ENCODE measurements at places on chromosomes 12 and 14.

- no peak overlapping the region for H3K4me3 ChIP-seq
- no peaks in the 10 kb centered on the region for H3K4me1 ChIP-seq
- no peak overlapping the region for H3K27ac ChIP-seq
- H3K27me3 ChIP-seq, result no peaks in the 10 kb centered on the region
These were observed 47.3 kb downstream of the WDR20 start for GRCh38 chr14:102187044-102187443.

DNA sequence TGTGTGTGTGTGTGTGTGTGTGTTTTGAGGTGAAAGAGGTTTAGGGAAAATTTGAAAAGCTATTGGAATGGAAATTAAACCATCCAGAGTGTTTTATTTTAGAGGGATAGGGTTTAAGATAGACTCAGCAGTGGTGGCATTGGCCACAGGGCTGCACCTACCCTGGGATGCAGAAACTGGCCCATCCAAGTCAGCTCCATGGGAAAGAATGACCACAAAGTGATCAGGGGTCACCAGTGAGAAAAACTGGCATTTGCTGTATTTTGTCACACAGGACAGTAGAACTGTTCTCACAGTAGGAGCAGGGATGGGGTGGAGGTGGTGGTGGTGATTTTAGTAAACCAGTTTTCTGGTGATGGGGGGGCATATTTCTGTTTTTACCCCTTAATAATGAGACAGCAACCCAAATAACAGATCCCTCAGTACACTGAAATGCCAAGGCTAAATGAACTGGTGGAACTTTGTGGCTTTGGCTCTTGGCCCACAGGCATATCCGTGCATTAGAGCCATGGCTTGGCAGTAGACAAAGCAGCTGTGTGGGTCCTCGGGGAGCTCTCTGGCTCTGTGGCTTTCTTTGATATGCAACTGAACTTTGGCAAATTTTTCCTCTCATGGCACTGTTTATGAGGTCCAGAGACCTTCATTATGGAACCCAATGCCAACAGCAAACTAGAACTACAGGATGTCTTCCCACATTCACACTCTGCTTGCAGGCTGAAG, 348.3 kb downstream of the ZFP36L1 start:
- peaks cover 3% of the 10 kb centered on the region for H3K4me1 ChIP-seq

DNA sequence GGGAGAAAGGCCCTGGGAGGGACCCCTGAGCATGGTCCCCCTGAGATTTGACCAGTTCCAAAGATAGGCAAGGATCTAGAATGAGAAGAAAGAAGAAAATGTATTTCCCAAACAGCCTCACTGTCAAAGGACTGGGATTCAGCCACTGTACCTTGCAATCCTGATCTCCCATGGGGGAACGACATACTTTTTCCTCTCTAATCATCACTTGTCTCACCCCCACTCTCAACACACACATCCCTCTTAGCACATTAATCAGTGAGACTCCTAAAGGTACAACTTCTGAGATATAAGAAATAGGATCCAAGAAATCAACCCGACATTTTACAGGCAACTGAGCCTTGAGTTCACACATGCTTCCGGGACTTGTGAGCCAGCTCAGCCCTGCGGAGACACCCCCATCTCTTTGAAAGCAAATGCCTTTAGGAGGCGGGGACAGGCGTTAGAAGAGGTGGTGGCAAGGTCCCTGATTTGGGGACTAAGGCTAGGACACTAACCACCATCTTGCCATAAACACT, 1.4 kb downstream of the MAP3K9 start:
- peaks cover 88% of the 10 kb centered on the region for H3K27me3 ChIP-seq
- H3K36me3 ChIP-seq, result no peaks in the 10 kb centered on the region
- H3K4me3 ChIP-seq, result peak overlapping the region; percentile 78

DNA sequence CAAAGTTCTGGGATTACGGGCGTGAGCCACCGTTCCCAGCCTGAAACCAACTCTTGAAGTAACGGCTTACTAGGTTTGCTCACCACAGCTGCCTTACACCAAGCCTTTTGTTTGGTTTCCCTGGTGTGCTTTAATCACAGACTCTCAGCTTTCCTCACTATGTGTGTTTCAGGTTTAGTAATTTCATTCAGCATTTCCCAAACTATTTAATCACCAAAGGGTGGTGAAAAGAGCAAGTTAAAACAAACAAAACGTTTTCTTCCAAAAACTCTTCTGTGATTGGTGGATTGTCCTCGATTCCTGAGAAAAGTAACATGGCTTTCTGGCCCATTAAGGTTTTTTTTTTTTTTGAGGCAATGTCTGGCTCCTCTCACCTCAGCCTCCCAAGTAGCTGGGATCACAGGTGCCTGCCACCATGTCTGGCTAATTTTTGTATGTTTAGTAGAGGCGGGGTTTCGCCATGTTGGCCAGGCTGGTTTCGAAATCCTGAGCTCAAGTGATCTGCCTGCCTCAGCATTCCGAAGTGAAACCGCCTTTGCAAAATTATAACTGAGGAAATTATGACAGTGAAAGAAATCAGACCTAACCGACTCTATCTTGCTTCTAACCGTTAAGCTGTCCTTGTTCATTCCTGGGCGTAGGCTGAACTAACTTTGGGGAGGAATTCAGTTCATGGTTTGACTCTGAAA, 1.5 kb upstream of the ZFYVE26 start:
- H3K36me3 ChIP-seq, result peaks cover 2% of the 10 kb centered on the region
- peak overlapping the region; percentile 97 for H3K4me3 ChIP-seq
- H3K4me1 ChIP-seq, result peaks cover 60% of the 10 kb centered on the region
- peak overlapping the region; percentile 89 for H3K27ac ChIP-seq
- no peaks in the 10 kb centered on the region for H3K27me3 ChIP-seq
- peak; percentile 29 for DNase-seq

- H3K4me1 ChIP-seq, result peaks cover 39% of the 10 kb centered on the region
- H3K27me3 ChIP-seq, result no peaks in the 10 kb centered on the region
- peak overlapping the region; percentile 75 for H3K27ac ChIP-seq
These were observed 4.8 kb downstream of the ELK3 start for GRCh38 chr12:96198965-96199364.

DNA sequence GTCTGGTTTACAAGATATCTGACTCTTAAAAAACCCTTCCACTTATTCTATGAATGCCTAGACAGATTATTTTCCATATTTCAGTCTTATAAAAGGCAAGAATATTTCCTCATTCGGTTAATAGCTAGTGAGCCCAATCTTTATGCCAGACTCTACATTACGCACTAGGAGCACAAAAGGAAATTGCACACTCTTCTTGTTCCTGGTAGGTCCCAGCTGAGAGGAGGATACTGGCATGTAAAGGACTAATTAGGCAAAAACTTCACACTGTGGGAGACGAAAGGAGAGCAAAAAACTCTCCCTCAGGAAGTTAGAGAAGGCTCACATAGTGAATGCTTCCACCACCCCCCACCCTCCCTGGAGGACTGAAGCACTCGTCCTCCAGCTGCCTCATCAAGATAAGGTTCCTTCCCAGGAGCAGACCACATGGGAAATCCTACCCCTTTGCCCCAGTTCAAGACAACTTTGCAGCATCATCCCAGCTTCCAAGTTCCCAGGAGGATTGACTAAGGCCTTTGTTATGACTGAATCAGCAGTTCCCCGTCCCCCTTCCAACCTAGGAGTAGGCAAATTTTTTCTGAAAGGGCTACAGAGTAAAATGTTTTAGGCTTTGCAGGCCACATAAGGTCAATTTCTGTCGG, 14.5 kb downstream of the CAPZA3 start:
- H3K4me3 ChIP-seq, result no peak overlapping the region
- DNase-seq, result no peak
- no peaks in the 10 kb centered on the region for H3K27me3 ChIP-seq
- H3K36me3 ChIP-seq, result no peaks in the 10 kb centered on the region

- H3K4me1 ChIP-seq, result peaks cover 21% of the 10 kb centered on the region
- H3K27ac ChIP-seq, result peak overlapping the region; percentile 66
- no peaks in the 10 kb centered on the region for H3K36me3 ChIP-seq
- peak; percentile 10 for DNase-seq
- no peaks in the 10 kb centered on the region for H3K27me3 ChIP-seq
These were observed 846 bp upstream of the MTHFD1 start for GRCh38 chr14:64387232-64387781.

GRCh38 chr14:88542857-88543795, 11.7 kb downstream of the PTPN21 start:
- no peaks in the 10 kb centered on the region for H3K4me1 ChIP-seq
- H3K27me3 ChIP-seq, result no peaks in the 10 kb centered on the region
- no peak overlapping the region for H3K27ac ChIP-seq
- DNase-seq, result no peak
- H3K4me3 ChIP-seq, result no peak overlapping the region

GRCh38 chr12:84807249-84807648, 105.3 kb downstream of the SLC6A15 start:
- no peak overlapping the region for H3K27ac ChIP-seq
- H3K4me3 ChIP-seq, result no peak overlapping the region
- no peaks in the 10 kb centered on the region for H3K4me1 ChIP-seq
- no peaks in the 10 kb centered on the region for H3K27me3 ChIP-seq
- DNase-seq, result no peak
- no peaks in the 10 kb centered on the region for H3K36me3 ChIP-seq

DNA sequence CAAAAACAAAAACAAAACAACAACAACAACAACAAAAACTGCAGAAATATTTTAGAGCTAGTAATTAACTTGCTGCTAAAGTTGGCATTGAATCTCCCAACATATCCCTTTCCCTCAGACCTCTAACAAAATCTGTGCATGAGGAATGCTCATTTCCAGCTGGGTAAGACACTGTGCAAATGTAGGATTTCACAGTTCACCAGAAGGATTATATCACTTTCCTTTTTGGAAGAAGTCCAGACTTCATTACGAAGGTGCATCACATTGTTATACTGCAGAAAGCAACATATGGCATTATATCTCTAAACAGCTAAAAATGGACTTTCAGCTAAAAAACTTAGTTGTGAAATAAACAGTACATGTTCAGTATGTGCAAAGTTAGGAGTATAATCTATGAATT, 341.8 kb downstream of the FSCB start:
- H3K27me3 ChIP-seq, result no peaks in the 10 kb centered on the region
- no peak overlapping the region for H3K4me3 ChIP-seq
- DNase-seq, result no peak
- H3K27ac ChIP-seq, result no peak overlapping the region
- H3K36me3 ChIP-seq, result no peaks in the 10 kb centered on the region

GRCh38 chr14:80176893-80177292, 34.4 kb downstream of the DIO2 start:
- H3K27ac ChIP-seq, result no peak overlapping the region
- no peaks in the 10 kb centered on the region for H3K36me3 ChIP-seq
- H3K27me3 ChIP-seq, result no peaks in the 10 kb centered on the region
- H3K4me1 ChIP-seq, result no peaks in the 10 kb centered on the region
- no peak overlapping the region for H3K4me3 ChIP-seq
- no peak for DNase-seq

- no peaks in the 10 kb centered on the region for H3K36me3 ChIP-seq
- peaks cover 5% of the 10 kb centered on the region for H3K4me1 ChIP-seq
- no peak overlapping the region for H3K4me3 ChIP-seq
- DNase-seq, result no peak
- no peak overlapping the region for H3K27ac ChIP-seq
These were observed 91.1 kb upstream of the SLC38A4 start for GRCh38 chr12:46916796-46917419.

DNA sequence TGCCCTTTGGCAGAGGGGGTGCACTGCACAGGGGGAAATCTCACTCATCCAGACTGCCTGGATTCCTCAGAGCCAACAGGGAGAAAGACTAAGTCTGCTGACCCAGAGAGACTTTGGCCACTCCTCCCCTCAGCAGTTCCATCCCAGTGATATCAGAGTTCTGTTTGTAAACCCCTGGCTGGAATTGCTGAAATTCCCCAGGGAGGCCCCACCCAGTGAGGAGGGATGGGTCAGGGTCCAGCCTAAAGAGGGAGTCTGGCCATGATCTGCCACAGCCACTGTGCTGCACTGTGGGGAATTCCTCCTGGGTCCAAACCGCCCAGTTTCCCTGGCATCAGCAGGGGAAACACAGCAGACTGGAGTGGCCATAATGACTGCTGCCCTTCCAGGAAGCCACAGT, 54.9 kb upstream of the USP15 start:
- DNase-seq, result no peak
- no peaks in the 10 kb centered on the region for H3K27me3 ChIP-seq
- H3K36me3 ChIP-seq, result no peaks in the 10 kb centered on the region
- H3K4me3 ChIP-seq, result no peak overlapping the region
- H3K4me1 ChIP-seq, result peaks cover under 1% of the 10 kb centered on the region

GRCh38 chr12:104585448-104586055, 128.8 kb downstream of the CHST11 start:
- no peaks in the 10 kb centered on the region for H3K27me3 ChIP-seq
- DNase-seq, result no peak
- H3K4me1 ChIP-seq, result peaks cover 4% of the 10 kb centered on the region
- no peak overlapping the region for H3K4me3 ChIP-seq
- no peak overlapping the region for H3K27ac ChIP-seq
- peaks cover 22% of the 10 kb centered on the region for H3K36me3 ChIP-seq

- H3K4me3 ChIP-seq, result no peak overlapping the region
- H3K4me1 ChIP-seq, result peaks cover 59% of the 10 kb centered on the region
- no peaks in the 10 kb centered on the region for H3K27me3 ChIP-seq
These were observed 111.2 kb downstream of the CHST11 start for GRCh38 chr12:104567832-104568486.

DNA sequence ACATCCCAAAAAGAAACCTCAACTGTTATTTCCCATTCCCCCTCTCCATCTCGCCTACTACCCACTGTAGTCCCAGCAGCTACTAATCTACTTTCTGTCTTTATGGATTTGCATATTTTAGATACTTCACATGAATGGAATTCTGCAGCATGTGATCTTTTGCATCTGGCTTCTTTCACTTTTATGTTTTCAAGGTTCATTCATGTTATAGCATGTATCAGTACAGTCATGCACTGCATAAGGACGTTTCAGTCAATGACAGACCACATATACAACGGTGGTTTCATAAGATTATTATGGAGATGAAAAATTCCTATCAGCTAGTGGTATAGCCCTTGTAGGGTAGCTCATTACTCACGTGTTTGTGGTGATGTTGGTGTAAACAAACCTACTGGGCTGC, 24.5 kb downstream of the PCNX4 start:
- DNase-seq, result no peak
- H3K4me1 ChIP-seq, result peaks cover 11% of the 10 kb centered on the region
- no peak overlapping the region for H3K27ac ChIP-seq
- peaks cover 37% of the 10 kb centered on the region for H3K36me3 ChIP-seq
- no peaks in the 10 kb centered on the region for H3K27me3 ChIP-seq

DNA sequence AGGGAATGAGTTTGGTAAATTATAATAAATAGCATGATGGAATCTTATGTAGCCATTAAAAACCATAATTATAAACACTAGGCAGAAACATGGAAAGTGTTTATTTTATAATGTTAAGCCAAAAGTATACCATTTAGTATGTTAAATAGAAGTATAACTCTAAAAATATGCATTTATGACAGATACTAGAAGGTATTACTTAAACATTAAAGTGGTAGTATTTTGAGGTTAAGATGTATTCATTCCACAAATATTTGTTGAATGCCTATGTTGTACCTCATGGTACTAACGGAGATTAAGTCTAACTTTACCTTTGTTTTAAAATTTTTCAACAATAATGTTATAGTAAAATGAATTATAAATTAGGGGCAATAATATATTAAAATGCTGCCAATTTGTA, 24.1 kb downstream of the TTC8 start:
- no peak overlapping the region for H3K27ac ChIP-seq
- H3K36me3 ChIP-seq, result no peaks in the 10 kb centered on the region
- DNase-seq, result no peak
- H3K4me1 ChIP-seq, result no peaks in the 10 kb centered on the region
- no peak overlapping the region for H3K4me3 ChIP-seq
- H3K27me3 ChIP-seq, result no peaks in the 10 kb centered on the region

GRCh38 chr14:56180754-56181542, 62.7 kb downstream of the PELI2 start:
- H3K4me1 ChIP-seq, result no peaks in the 10 kb centered on the region
- peak overlapping the region; percentile 30 for H3K27ac ChIP-seq
- H3K36me3 ChIP-seq, result peaks cover 31% of the 10 kb centered on the region
- H3K27me3 ChIP-seq, result no peaks in the 10 kb centered on the region
- no peak overlapping the region for H3K4me3 ChIP-seq

Measured in CD14-positive monocyte (primary cell).